CD4-positive, alpha-beta T cell treated with Interleukin-6 for 4 hours (primary cell): ENCODE measurements at places on chromosomes 3 and 15.

DNA sequence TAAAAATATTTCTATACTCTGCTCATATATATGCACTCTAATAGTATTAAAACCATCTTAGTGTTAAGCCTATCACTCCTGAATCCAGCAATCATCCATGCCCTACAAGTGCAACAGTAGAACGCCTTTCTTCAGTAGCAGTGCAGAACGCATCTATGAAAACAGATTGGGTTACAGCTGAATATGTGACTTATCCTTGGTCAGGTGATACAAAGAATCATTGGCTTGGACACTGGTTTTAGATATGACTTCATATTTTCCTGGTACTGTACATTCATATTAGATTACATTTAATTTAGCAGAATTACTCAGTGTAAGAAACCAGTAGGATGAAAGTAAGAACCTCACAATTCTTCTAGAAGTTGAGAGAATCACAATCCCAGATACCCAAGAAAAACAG is 43.3 kb downstream of the ZNF106 start:
- DNase-seq, result no peak

DNA sequence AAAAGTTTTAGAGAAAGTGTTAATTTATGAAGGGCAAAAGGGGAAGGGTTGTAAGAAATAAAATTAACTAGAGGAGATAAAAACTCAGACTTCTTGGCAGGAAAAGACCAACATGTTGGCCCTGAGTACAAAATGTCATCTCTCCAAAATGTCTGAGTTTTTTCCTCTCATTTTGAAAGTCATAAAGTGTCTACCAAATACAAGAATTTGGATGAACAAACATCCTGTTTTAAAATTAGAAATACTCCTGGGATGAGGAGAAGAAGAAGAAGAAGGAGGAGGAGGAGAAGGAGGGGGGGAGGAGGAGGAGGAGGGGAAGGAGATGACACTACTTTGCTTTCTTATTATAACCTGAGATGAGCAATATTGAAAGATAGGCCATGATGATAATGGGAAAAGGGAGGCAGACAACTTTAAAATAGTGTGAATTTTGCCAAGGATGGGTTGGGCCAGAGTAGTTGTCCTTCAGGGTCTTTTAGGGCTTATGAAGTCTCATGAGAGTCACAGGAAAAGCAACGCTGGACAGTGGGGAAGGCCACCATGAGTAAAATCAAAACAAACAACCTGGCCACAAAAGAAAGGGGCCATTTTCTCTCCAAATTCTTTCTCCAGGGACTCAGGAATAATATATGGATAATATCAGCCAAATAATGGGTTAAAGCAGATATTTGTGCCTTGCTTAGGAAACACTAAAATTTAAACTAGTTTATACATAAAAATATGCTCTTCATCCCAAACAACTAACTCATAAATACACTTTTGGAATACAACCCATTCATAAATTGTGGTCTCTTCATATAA is 632.9 kb downstream of the EPHA3 start:
- DNase-seq, result no peak

- DNase-seq, result no peak
These were observed 23.9 kb downstream of the LIPH start for GRCh38 chr3:185528532-185528931.

DNA sequence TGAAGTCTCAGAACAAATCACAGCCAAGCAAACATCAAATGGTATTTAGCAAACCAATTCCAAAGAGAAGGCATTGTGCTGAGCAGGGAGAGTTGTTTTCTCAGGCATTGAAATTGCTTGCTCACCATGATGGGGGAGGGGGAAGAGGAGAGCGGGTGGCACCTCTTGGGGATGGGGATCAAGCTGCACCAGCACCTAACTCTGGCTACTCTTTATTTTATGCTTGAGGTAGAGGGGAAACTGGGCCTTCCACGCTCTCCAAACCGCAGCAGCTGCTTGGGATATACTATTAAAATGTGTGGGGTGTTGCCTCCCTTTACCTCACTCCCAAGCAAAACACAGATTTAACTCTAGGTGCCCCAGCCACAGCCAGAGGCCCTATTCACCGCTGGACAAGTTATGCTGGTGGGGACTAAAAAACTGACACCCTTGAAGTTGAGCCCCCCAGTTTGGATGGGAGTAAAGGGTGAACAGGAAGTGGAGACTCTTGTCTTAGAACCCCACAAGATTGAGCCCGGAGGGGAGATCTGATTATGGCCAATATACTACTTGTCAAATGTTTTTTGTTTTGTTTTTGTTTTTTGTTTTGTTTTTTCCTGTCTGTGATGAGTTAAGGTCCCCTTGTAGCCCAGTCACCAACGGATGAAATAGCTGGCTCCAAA is 5.0 kb upstream of the FOXB1 start:
- no peak for DNase-seq

GRCh38 chr15:44082558-44083157 is 112.4 kb downstream of the FRMD5 start:
- DNase-seq, result no peak

DNA sequence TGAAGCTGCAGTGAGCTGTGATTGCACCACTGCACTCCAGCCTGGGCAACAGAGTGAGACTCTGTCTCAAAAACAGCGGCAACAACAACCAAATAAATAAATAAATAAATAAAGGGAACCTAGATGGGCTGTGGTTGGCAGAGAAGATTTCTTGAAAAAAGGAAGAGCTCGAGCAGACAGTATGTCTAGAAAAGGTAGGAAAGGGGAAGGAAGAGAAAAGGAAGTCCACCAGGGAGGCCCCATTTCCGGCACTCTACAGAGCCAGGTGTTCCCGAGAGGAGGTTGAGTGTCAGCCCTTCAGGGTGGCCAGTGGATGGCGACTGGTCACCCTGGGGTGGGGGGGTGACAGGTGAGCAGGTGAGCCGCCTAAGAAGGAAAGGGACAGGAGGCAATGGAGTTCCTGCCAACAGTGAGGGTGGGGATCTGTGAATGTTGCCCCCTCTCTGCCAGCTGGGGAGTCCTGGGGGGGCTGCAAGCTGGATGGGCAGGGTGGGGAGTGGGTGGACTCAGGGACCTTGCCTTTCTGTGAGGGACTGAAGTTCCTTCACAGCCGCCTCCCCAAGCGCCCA is 14.8 kb downstream of the PAQR5 start:
- no peak for DNase-seq

GRCh38 chr3:7927015-7927414 is 574.6 kb upstream of the LMCD1 start:
- DNase-seq, result no peak

- DNase-seq, result no peak
These were observed 66.5 kb upstream of the ARRDC4 start for GRCh38 chr15:97893967-97894366.

- DNase-seq, result no peak
These were observed 107.7 kb upstream of the RAD18 start for GRCh38 chr3:9070961-9071360.

DNA sequence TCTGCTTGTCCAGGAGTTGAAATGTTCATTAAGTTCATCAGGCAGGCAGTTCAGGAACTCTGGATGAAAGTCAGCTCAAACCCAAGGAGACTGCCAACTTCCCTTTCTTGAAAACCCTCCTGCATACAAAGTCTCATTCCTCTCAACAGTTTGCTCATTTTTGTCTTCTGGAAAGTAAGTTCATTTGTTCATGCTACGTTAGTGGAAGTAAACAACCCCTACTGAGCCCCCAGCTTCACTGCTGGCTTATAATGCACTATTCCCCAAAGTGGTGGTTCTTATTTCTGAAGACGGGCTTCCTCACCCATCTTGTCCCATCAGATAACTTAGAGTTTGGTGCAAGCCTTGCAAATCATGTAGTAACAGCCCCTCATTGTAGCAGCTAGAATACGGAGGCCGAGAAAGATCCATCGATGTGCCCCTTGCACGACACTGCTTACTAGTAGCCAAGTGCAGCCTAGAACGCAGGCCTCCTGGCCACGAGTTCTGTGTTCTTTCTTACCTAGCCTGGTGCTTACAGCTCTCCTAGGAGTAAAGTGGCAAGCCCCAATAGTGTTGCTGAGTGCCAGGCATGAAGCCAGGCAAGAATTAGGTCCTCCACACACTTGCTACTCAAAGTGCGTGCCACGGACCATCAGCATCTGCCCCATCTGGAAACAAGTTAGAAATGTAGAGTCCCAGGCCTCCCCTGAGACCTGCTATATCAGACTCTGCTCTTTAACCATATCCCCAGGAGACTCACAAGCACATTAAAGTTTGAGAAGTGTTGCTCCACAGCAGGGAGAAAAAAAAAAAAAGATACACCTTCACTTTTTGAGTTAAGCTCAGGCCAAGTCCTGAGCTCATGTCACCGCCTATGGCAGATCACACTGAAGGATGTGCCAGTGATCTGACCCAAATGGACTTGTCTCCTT is 82.5 kb downstream of the RFTN1 start:
- DNase-seq, result no peak

GRCh38 chr3:173465112-173465511 is 67.6 kb downstream of the NLGN1 start:
- no peak for DNase-seq

- DNase-seq, result no peak
These were observed 676.5 kb upstream of the CFAP20DC start for GRCh38 chr3:59726279-59726678.

DNA sequence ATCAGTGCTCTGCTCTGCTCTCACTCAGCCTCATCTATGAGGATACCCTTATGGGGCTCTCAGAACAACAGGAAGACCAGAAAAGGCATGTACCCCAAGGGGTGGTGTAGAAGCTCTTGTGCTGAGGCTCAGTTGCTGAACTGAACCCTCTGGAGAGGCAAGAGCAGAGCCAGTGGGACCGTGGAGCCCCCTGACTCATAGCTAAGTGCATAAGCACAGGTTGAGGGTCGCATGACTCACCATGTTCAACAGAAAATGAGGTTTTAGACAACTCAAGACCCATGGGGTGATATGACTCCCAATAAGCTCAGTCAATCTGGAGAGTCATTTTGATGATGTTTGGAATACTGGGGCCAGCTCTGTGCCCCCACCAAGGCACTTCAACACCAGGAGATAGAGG is 37.3 kb downstream of the CRYGS start:
- no peak for DNase-seq

DNA sequence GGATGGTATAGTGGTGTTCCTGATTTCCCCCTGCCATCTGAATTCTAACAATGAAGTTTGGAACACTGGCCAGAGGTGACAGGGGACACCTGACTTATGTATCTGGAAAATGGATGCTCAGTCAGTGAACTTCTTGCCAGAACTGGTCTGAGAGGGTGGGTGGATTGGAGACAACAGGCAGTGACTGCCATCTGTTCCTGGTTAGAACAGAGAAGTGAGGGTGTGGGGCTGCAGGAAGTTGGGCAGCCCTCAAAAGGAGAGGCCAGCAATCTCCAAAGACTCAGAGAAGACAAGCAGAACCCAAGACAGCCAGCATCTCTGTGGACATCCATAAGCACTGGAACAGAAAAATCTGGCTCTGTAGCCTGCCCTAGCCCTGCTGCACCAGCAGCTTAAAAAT is 50.5 kb downstream of the ANP32A start:
- DNase-seq, result no peak

DNA sequence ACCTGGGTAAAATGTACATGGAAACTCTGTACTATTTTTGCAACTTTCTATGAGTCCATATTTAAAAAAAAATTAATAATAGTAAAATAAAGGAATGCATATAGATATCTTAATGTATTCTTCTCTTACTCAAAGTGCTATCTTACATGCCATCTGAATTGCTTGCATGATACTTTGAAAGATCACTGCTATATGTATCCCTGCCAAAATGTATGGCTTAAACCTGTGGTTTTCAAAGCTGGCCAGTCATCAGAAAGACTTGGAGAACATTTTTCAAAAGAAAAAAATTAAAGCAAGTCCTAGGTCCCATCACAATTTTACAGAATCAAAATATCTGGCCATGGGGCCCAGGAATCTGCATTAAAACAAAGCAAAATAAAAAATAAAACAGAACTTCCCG is 262.1 kb downstream of the LPP start:
- no peak for DNase-seq

DNA sequence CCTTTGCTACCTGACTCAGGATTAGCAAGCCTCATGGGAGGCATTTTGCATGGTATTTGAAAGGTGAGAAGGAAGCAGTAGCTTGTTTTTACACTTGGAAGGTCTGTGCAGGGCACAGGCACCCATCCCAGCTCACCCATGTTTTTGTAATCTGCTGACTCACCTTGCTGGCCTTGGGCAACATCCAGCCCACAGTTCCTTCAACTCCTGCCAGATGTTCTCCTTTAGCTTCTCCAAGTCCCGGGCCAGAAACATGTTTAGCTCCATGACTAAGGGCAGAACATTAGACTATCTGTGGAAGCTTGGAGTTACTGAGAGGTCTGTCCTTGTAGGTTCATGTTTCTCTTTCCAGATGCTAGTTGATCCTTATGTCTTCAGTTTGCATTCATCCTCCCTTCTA is 12.4 kb upstream of the ZNF770 start:
- no peak for DNase-seq

DNA sequence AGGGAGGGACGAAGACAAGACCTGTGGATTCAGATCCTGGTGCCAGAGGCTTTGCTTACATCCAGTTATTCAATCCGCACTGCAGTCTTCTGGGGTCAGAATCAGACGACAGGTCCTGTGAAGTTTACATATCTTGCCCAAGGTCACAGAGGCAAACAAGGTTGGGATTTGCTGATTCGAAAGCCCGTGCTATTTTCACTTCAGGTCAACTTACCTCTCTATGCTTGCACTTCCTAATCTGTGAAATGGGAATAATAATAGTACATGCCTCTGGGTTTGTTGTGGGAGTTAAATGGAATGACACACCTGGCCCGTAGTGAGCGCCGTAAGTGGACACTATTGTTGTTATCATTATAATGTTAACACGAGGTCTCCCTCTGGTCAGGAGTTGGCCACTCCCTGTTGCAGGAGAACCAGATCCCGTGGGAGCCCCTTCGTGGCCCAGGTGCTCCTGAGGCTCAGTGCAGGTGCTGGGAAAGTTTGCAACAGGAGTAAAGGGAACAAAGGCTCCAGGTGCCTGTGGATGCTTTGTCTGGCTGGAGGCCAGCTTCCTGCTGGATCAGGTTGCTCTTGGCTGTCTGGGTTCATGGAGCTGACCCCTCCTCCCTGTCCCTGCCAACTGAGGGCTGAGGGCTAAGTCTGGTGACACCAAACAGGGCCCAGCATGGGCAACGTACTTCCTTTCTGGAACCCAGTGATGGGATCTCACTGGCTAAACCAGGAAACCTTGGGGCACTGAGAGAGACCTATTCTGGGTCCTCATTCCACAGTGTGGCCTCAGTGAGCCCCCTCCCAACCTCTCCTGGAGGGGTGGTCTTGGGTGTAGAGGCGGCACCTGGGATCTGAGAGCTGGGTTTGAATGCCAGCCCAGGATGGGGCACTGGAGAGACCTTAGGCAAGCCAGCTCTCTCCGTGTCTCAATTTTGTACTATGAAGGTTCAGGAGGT is 40.1 kb upstream of the SEMA4B start:
- DNase-seq, result no peak

GRCh38 chr15:67152429-67152828 is 87.0 kb downstream of the SMAD3 start:
- DNase-seq, result no peak

- DNase-seq, result no peak
These were observed 15.7 kb downstream of the GAP43 start for GRCh38 chr3:115638991-115639390.

- no peak for DNase-seq
These were observed 290.4 kb upstream of the TBL1XR1 start for GRCh38 chr3:177487635-177488186.

- no peak for DNase-seq
These were observed 134.7 kb downstream of the PEX5L start for GRCh38 chr3:179902061-179902460.

GRCh38 chr3:186826410-186826975 is 16.0 kb upstream of the ADIPOQ start:
- DNase-seq, result peak; percentile 30
